ENCODE measurements at places on chromosomes 1 and 21. TPM values are rescaled to one million over a fixed set of nuclear protein-coding genes. Genes with fewer than 3 reads are reported as not detected.
A peak's percentile ranks its signal among the peaks of the same experiment; 100 is the strongest.

DNA sequence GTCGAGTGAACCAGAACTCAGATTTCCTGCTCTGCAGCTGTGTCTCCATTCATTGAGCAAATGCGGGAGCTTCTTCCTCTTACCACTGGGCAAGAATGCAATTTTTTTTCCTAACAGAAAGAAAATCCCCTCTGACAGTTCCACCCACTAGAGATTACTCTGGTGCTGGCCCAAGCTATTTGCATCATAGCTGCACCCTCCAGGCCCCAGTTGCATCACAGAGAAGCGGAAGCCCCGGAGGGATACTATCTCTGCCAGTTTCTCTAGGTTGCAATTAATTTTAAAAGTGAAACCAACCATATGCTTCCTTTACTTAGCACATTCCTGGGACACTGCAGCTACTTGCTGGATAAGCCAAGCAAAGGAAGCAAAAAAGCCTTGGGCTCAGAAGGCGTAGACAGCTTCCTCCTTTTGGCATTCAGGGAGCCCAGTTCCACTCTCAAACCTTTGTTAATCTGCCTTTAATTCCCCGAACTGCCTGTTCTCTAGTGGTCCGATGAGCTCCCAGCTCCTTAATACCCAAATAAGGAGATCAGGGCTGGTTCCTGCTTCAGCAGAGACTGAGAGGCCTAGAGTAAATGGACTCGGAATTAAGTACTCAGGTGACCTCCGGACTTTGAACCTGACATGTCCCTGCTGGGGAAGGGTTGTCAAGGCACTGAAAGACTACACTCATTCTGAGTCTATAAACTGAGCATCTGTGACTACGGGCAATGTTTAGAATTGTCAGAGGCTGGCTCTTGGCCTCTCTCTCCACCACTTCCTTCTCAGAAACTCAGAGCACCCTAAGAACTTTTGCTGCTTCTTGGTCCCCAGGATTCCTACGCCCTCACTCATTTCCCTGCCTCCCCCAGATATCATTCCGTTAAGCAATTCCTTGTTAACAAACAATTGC lies 72.5 kb upstream of the TNFSF18 start:
- DNase-seq, result peak; percentile 25

DNA sequence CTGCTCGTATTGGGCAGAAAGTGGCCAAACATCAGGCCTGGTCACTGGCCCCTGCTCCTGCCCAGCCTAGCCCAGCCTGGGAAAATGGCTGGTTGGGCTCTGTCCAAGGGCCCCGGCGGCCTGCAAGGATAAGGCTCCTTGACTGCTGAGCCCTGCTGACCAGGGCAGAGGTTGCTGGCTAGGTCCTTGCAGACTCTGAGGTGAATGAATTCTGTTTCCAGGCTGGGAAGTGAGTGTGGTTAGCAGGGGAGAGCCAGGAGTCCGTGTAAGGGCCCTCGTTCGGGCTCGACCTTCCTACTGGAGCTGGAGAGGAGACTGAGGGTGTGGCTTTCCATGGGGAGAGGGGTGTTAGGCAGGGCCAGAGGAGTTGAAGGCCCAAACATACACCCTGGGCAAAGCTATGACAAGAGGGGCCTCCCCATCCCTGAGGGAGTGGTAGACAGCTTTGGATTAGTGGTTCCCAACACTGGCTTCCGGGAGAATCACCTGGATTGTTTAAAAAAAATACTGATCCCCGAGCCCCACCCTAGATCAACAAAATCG lies 20.6 kb downstream of the CSF1 start:
- no peak for DNase-seq

GRCh38 chr1:230047114-230047865 lies 19.7 kb upstream of the GALNT2 start:
- no peak for DNase-seq

GRCh38 chr1:172442843-172443565 lies 865 bp downstream of the PIGC start:
- DNase-seq, result no peak

AIM2 gene
- total RNA-seq, result not detected

DNA sequence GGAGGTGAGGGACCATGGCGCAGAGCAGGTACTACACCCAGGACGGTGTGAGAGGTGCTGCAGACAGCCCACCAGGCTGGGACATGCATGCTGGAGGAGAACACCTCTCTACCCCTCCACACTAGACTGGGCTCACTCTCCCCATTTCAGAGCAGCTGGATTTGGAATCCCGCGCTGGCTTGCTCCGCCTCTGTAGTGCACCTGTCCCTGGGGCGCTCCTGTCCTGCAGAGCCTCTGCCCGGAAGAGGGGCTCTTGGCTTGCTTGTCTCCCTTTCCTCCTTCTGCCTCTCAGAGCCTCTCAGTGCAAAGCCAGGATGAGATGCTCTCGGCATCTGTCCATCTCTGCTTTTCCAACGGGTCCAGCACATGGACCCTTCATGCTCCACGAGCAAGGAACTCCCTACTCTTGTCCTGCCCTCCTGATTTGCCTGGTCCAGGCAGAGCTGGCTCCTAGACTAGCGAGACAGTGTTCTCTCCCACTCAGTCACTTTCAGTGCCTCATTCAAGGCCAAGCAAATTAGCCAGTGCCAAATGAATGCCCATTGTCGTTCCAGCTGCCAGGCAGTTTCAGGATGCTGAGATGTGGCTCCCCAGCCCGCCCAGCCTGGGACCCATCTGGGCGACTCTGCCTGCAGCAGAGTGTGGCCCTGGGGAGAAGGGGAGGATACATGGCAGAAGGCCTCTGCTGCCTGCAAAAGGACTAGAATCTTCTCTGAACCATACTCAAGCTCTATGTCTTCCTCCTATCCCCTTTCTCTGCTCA lies 33.7 kb downstream of the CDCA8 start:
- no peak for DNase-seq

GRCh38 chr21:45225041-45225740 lies 62.5 kb downstream of the POFUT2 start:
- DNase-seq, result no peak

DNAJC6 gene
- total RNA-seq, result 4.0 TPM

Measured in Panc1 (cell line).